ENCODE measurements at places on chromosomes 7 and 10.
A peak's percentile ranks its signal among the peaks of the same experiment; 100 is the strongest.

DNA sequence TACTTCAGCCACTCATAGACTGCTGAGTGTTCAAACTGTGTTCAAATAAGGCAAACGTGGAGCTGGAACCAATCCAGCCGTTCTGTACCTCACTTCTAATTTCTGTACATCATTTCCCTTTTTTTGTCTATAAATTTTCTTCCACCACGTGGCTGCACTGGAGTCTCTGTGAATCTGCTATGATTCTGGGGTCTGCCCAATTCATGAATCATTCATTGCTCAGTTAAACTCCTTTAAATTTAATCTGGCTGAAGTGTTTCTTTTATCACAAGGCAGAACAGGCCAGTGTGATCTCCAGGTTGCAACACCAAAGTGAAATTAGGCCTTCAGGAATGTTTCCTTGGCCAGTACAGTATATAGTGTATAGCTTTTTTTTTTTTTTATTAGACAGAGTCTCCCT is 53.5 kb downstream of the DNAJC12 start:
- DNase-seq = no peak

GRCh38 chr10:7045891-7046599 is 364.8 kb downstream of the SFMBT2 start:
- DNase-seq = no peak

DNA sequence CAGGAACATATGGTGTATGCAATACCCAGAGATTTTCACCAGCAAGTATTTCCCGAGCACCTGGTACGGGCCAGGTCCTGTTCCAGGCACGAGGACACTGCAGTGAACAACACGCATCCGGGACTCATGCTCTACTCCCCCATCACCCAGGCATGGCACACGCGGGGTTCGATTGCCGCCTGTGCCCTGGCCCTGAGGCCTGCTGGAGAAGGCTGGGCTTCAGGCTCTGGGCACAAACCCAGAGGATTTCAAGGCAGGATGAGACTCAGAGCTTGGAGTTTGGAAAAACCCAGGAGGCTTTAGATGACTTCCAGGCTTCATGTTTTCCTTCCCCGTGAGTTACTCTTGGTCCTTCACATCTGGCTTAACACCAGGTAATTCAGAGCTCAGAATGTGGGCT is 143.5 kb downstream of the NEURL1 start:
- no peak for DNase-seq

DNA sequence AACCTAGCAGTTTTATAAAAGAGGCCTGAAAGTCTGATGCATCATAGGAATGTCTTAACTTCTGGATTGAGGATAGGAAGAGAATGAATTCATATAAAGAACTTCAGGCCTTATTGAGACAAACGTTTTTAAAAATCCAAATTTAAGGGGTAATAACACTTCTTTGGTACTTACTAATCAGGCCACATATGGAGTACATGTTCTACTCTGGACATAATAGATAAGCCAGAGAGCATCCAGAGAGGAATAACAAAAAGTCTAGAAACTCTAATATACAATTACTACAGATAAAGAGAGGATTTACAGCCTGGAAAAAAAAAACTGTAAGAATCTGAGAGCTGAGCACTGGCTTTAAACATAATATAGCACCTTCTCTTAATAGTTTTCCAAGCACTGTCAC is 2.9 kb downstream of the MTPAP start:
- DNase-seq = no peak

- DNase-seq = no peak
These were observed 158.8 kb upstream of the TAC1 start for GRCh38 chr7:97573065-97573464.

DNA sequence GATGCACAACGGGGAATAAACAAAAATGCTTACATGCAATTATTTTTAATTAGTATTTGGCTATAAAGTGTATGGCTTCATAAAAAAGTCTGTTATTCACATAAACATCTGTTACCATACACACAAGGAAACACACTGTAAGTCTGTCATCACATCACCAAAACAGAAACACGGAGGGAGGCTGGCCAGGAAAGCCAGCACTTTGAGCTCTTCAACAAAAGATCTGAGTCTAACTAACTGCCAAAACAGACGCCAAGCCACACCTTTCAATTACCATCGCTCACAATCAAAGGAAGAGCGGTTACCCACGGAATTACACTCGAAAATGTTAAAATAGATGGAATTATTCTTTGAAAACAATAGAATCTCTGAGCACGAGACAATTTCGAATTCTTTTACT is 49.2 kb upstream of the MGMT start:
- DNase-seq = peak; percentile 12

DNA sequence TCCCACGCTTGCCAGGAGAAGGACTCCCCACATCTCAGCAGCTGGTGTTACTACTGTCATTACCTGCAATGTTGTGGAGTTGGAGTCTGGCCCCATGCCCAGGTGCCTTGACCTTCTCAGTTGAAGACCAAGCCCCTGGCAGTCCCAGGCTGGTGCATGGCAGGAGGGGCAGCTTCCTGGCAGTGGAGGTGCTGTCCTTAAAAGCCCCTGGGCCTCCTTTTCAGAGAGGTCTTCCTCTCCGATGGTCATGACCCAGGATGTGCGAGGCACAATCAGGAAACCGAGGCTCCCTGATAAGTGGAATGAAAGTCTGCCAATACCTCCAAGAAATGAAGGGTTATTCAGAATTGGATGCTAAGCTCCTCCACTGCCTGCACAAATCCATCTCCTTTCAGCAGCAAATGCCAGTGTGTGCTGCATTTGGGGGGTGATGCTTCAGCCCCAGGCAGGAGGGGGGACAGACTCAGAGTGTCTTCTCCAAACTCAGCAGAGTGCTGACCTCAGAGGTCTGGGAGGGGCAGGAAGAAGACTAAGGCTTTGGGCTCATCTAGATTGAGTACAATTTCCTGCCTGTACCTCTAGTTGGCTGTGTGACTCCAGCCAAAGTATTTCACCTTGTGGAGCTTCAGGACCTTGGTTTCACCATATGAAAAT is 97.0 kb upstream of the DDC start:
- no peak for DNase-seq

GRCh38 chr7:33645104-33645503 is 260.2 kb upstream of the BMPER start:
- DNase-seq = no peak

- no peak for DNase-seq
These were observed 554.9 kb downstream of the KCNMA1 start for GRCh38 chr10:77082601-77083252.

GRCh38 chr10:11698691-11699549 is 43.3 kb upstream of the ECHDC3 start:
- DNase-seq = no peak

DNA sequence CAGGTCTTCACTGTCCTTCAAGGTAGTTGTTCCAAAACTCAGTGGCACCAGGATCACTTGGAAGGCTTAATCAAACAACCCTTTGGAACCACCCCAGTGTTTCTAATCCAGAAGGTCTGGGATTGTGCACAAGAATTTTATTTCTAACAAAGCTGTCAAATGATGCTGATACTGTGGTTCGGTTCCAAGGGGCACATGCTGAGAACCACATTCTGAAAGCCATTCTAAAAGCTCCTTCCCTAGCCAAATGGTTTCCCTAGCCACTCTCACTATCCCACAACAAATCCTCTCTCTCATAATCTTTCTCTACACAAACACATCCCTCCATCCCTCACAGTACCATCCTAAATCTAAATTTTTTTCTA is 52.1 kb downstream of the MACC1 start:
- DNase-seq = no peak
